Activated naive CD4-positive, alpha-beta T cell treated with anti-CD3 and anti-CD28 coated beads, Interleukin-2, amount 50 U/mL, for 72 hours (primary cell): ENCODE measurements at places on chromosomes 6 and 20. TPM values are rescaled to one million over a fixed set of nuclear protein-coding genes. Genes with fewer than 3 reads are reported as not detected.

Gene PLN
- total RNA-seq, result not detected

Gene C6orf52
- not detected for total RNA-seq

Gene DEFB124
- not detected for total RNA-seq

Gene HLA-DRA
- total RNA-seq, result 1.9 TPM

Gene SLC44A4
- not detected for total RNA-seq

Gene NKX2-4
- total RNA-seq, result not detected

Gene PFDN4
- 62.1 TPM for total RNA-seq

Gene PRDM13
- not detected for total RNA-seq

Gene SLC24A3
- total RNA-seq, result not detected

Gene TIAM2
- 2.5 TPM for total RNA-seq

Gene PRRT1
- total RNA-seq, result 0.77 TPM

Gene KIAA1755
- total RNA-seq, result not detected

Gene MCCD1
- not detected for total RNA-seq

Gene TCEA2
- 21.9 TPM for total RNA-seq

Gene LRRC1
- 3.6 TPM for total RNA-seq

Gene GSTA2
- total RNA-seq, result not detected

Gene POM121L2
- not detected for total RNA-seq

Gene SULF2
- 2.3 TPM for total RNA-seq

Gene CPNE5
- total RNA-seq, result 0.25 TPM

Gene RGL2
- total RNA-seq, result 136 TPM

Gene WDR46
- total RNA-seq, result 73.7 TPM

Gene ARFGEF3
- total RNA-seq, result 0.11 TPM

Gene EPHA7
- total RNA-seq, result not detected

Gene CRISP2
- total RNA-seq, result not detected

Gene GHRH
- not detected for total RNA-seq

Gene FLRT3
- not detected for total RNA-seq

Gene MLIP
- total RNA-seq, result not detected

Gene TNFRSF21
- 1.8 TPM for total RNA-seq

Gene TMEM217
- total RNA-seq, result 9.6 TPM

Gene MOG
- not detected for total RNA-seq

Gene PPIL6
- not detected for total RNA-seq

Gene NRN1
- total RNA-seq, result not detected

Gene PCSK2
- not detected for total RNA-seq

Gene BHLHE23
- not detected for total RNA-seq

Gene SYCP2L
- 0.71 TPM for total RNA-seq

Gene LHFPL5
- total RNA-seq, result not detected
